Mesothelial cell of epicardium (in vitro differentiated cells): ENCODE measurements at places on chromosomes 2 and 18. TPM values are rescaled to one million over a fixed set of nuclear protein-coding genes. Genes with fewer than 3 reads are reported as not detected.

Gene CFAP53
- total RNA-seq, result 0.44 to 0.70 TPM (median 0.65 TPM) in 3 replicates

Gene RGPD6
- 18.4 to 34.9 TPM (median 24.7 TPM) in 3 replicates for total RNA-seq

Gene SALL3
- 0.31 to 0.58 TPM (median 0.36 TPM) in 3 replicates for total RNA-seq

Gene PAIP2B
- total RNA-seq, result 10.3 to 11.3 TPM (median 10.8 TPM) in 3 replicates

Gene GTF2A1L
- 0.69 TPM in 1 of 3 replicates, not detected in the others for total RNA-seq

Gene PLGLB1
- 8.4 to 9.3 TPM (median 8.8 TPM) in 3 replicates for total RNA-seq

Gene PLEKHH2
- 11.3 to 12.0 TPM (median 11.8 TPM) in 3 replicates for total RNA-seq

Gene LONRF2
- 13.4 to 14.6 TPM (median 13.7 TPM) in 3 replicates for total RNA-seq

Gene IGFBP2
- total RNA-seq, result 376 to 409 TPM (median 381 TPM) in 3 replicates

Gene GNAL
- total RNA-seq, result 12.0 to 12.6 TPM (median 12.1 TPM) in 3 replicates

Gene LYPD1
- total RNA-seq, result 5.2 to 6.7 TPM (median 5.5 TPM) in 3 replicates

Gene IL1F10
- total RNA-seq, result not detected in 3 replicates

Gene TTN
- 0.84 to 1.2 TPM (median 1.0 TPM) in 3 replicates for total RNA-seq

Gene WDFY1
- total RNA-seq, result 45.1 to 50.1 TPM (median 46.2 TPM) in 3 replicates

Gene IL37
- total RNA-seq, result not detected in 3 replicates

Gene PPM1B
- 36.4 to 43.4 TPM (median 37.4 TPM) in 3 replicates for total RNA-seq

Gene FBXO36
- 5.1 to 6.2 TPM (median 5.5 TPM) in 3 replicates for total RNA-seq

Gene GAL3ST2
- total RNA-seq, result 0.86 to 1.1 TPM (median 1.1 TPM) in 3 replicates

Gene C2orf15
- 7.2 to 8.7 TPM (median 7.8 TPM) in 3 replicates for total RNA-seq

Gene RUFY4
- total RNA-seq, result not detected in 3 replicates

Gene SNTG2
- not detected in 3 replicates for total RNA-seq

Gene PASK
- total RNA-seq, result 26.1 to 31.0 TPM (median 30.8 TPM) in 3 replicates

Gene ERFE
- 0.50 to 0.85 TPM (median 0.66 TPM) in 3 replicates for total RNA-seq

Gene DES
- 33.0 to 38.5 TPM (median 37.0 TPM) in 3 replicates for total RNA-seq

Gene TMEM200C
- 9.5 to 11.7 TPM (median 11.2 TPM) in 3 replicates for total RNA-seq

Gene TRABD2A
- total RNA-seq, result 0.45 to 0.55 TPM (median 0.45 TPM) in 3 replicates

Gene CKAP2L
- total RNA-seq, result 8.4 to 8.9 TPM (median 8.6 TPM) in 3 replicates

Gene SCN7A
- total RNA-seq, result 2.2 to 2.6 TPM (median 2.5 TPM) in 3 replicates

Gene SMCHD1
- total RNA-seq, result 71.2 to 73.5 TPM (median 71.7 TPM) in 3 replicates

Gene HOXD12
- 0.27 to 0.40 TPM (median 0.27 TPM) in 3 replicates for total RNA-seq

Gene CFAP65
- total RNA-seq, result not detected in 3 replicates

Gene RAD51AP2
- 0.13 to 0.18 TPM (median 0.16 TPM) in 3 replicates for total RNA-seq

Gene TCF23
- 0.04 TPM in 1 of 3 replicates, not detected in the others for total RNA-seq
